ENCODE measurements at places on chromosomes 1 and 21. TPM values are rescaled to one million over a fixed set of nuclear protein-coding genes. Genes with fewer than 3 reads are reported as not detected.

DNA sequence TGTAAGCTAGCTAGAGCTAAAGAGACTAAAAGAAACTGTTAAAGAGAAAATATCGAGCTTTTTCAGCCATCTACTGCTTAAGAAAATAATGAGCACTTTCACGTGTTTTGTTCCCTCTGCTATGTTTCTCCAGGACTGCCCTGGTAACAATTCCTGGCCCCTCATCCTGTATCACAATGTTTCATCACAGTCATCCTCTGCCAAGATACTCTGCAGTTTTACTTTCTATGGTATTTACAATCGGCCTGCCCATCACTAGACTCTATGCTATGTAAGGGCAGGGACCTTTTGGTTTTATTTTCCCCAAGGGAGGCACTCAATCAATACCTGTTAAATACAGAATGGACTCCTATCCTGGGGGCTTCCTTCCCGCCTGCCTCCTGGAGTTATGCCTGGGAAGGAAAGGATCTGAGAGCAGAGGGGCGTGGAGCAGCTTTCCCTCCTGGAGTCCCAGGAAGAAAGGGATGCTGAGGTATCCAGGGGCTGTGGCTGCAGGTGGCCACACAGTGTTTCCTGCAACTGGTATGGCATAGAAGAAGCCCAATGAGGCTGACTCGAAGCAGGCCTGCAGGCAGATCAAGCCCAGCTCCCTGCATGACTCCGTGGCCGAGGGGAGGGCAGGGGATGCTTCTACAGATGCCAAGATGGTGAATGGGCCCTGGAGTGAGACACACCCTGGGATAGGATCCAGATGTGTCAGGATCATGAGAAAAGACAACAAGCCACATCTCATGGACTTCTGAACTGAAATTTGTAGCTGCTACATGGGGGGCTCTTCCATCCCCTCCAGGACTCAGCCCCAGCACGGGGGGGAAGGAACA lies 52.9 kb downstream of the MATN1 start:
- H3K4me3 ChIP-seq = no peak overlapping the region
- no peaks in the 10 kb centered on the region for H3K4me1 ChIP-seq
- no peaks in the 10 kb centered on the region for H3K27me3 ChIP-seq
- no peaks in the 10 kb centered on the region for H3K36me3 ChIP-seq
- no peak for DNase-seq

DNA sequence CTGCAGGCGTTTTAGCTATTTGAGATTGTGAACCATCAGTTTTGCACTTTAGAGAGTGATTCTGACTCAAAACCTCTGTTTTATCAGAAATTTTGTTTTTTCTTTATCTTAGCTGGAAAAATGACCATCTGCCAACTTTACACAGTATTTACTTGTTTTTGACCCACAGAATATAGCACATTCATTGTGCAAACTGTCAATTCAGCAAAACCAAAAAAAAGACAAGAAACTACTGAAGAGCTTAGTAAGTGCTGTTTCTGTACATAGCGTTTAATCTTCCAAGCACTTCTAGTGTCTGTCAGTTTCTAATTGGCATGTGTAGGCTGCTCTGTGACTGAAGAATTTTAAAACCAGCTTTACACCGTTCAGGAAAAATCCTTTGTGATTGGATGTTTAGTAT lies 76.0 kb upstream of the VANGL1 start:
- no peak for DNase-seq
- H3K4me1 ChIP-seq = no peaks in the 10 kb centered on the region
- H3K36me3 ChIP-seq = no peaks in the 10 kb centered on the region
- H3K27me3 ChIP-seq = no peaks in the 10 kb centered on the region

DNA sequence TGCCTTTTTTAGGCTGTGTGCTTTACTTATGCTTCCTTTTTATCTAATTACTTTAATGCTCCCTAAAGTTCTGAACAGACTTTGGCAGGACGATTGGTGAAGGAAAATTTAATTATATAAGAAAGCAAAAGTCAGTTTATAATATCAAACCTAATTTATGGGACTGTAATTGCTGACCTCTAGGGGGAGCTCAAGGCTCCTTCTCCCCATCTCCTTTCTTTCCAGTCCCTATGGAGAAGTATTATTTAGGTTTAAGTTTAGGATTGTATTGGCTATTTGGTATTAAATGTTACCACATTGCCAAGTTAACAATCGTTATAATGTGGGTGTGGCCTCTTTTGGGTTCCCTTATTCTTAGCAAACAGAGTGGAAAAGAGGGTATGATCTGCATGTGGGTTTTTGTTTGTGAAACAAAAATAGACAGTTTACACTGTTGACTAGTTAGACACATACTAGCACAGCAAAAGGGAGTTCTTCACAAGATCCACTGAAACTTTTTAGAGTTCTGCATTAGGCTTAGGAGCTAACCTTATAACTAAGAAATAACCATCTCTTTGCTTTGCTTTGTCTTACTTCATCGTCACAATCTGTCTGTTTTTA lies 48.2 kb upstream of the TNFSF4 start:
- H3K36me3 ChIP-seq = no peaks in the 10 kb centered on the region
- H3K4me1 ChIP-seq = no peaks in the 10 kb centered on the region
- no peak overlapping the region for H3K4me3 ChIP-seq
- no peaks in the 10 kb centered on the region for H3K27me3 ChIP-seq
- H3K27ac ChIP-seq = no peak overlapping the region

DNA sequence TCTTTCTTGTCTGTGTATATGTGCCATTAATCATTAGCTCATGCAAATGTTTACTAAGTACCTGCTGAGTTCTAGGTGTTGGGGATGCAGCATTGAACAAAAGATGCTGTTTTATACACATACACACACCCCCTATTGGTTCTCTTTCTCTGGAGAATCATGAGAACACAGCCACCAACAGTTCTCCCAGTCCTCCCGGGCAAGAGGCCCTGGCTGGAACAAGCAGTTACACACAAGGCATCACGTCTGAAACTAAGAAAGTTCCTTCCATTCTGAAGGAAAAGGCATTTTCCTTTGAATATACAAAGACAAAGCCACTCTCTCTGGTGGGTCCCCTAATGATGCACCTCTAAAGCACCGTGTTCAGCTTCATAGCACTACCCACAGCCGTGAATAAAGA lies 10.8 kb downstream of the CASP9 start:
- H3K36me3 ChIP-seq = no peaks in the 10 kb centered on the region
- H3K4me3 ChIP-seq = no peak overlapping the region
- H3K27me3 ChIP-seq = no peaks in the 10 kb centered on the region
- no peaks in the 10 kb centered on the region for H3K4me1 ChIP-seq
- DNase-seq = no peak

The TSPAN1 gene
- 0.34 TPM for total RNA-seq

GRCh38 chr1:14726606-14727005 lies 128.1 kb downstream of the KAZN start:
- H3K4me3 ChIP-seq = no peak overlapping the region
- no peaks in the 10 kb centered on the region for H3K27me3 ChIP-seq

Measured in Caco-2 (cell line).